ENCODE measurements at places on chromosomes 2 and 18.
A peak's percentile ranks its signal among the peaks of the same experiment; 100 is the strongest.

DNA sequence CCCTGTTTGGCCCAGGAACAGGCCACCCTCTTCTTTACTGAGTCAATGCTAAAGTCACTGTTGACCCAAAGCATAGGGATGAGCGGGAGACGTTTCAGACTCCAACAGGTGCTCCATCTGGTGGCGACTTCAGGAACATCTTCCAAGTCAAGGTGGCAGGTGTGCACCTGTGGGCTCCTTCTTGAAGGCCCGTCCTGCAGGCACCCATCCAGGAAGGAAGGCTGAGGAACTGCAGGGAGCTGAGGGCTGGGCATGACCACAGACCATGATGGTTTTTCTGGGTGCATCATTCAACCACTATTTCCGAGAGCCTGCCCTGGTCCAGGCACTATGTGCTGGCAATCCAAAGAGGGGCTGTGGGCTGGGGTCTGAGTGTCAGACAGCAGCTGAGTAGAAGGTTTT, 142.8 kb downstream of the NDUFA10 start:
- peak; percentile 13 for DNase-seq

- DNase-seq, result no peak
Observed at GRCh38 chr2:31555967-31556706, 24.6 kb downstream of the SRD5A2 start.

- DNase-seq, result no peak
Observed at GRCh38 chr2:64463781-64464180, 9.8 kb downstream of the LGALSL start.

- DNase-seq, result no peak
Observed at GRCh38 chr2:156883804-156884203, 373.7 kb upstream of the GALNT5 start.

DNA sequence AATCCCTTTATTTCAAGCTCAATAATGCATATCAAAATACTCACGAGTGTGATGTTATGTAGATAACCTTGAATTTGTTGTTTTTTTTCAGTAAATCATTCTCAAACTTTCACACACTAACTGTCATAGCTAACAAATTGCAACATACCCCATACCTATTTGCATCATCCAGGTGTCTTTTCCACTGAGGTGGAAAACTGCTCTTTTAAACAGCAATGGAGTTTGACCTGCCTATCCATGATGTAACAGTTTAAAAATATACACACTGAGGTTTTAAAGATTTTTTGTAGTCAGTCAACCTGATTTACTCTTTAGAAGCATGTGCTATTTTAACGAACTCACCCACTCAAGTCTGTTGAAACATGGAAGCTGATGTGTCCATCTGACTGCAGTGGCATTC, 298.7 kb downstream of the RND3 start:
- no peak for DNase-seq

DNA sequence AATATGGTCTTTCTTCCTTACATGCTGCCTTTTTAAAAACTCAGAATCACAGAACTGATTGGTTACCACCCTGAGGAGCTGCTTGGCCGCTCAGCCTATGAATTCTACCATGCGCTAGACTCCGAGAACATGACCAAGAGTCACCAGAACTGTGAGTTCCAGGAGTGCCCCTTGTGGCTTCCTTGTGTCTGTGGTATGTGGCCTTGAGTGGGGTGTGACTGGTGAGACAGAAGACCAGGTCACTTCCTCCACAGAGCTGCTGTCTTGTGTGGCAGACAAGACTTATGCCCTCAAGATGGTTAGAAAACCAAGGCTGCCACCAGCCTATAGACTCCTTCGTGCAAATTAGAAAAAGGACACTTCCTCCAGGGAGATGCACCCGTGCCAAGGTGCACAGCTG, 72.6 kb downstream of the EPAS1 start:
- no peak for DNase-seq

DNA sequence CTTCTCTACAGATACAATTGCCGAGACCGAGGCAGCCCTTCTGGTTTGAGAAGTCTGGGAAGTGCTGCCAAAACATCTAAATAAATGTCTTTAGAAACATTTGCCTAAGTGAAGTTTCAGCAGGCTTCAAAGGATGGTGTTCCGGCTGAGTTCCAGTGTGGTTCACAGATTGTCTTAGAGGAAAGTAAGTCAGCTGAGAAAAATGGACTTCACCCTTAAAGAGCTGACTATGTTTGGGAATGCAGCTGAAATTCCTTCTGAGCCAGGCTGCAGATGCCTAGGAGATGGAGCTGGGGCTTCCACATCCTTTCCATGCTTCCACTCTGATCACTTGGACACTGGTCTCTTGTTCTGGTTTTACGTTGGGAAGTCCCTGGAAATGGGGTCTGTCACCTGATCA, 83.6 kb downstream of the FHOD3 start:
- DNase-seq, result no peak

- DNase-seq, result no peak
Observed at GRCh38 chr2:101762451-101763171, 65.1 kb downstream of the MAP4K4 start.

- DNase-seq, result no peak
Observed at GRCh38 chr2:46540496-46541331, 61.3 kb downstream of the TMEM247 start.

DNA sequence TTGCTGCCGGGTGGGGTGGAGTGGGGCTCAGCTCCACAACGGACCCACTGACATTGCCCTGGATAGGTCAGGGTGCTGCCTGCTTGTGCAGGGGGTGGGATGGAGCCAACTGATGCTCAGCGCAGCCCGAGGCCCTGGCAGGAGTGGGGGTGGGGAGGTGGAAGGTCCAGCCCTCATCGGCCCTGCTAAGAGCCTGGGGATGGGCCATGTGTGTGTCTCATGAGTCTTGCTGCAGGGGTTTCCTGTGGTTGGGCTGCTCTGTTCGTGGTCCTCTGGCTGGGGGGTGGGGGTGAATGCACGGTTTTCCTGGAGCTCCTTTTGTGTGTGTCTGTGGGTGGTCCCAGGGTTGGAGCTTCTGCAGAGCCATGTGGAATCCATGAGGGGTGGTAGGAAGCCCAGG, 39.4 kb upstream of the GALR1 start:
- no peak for DNase-seq

DNA sequence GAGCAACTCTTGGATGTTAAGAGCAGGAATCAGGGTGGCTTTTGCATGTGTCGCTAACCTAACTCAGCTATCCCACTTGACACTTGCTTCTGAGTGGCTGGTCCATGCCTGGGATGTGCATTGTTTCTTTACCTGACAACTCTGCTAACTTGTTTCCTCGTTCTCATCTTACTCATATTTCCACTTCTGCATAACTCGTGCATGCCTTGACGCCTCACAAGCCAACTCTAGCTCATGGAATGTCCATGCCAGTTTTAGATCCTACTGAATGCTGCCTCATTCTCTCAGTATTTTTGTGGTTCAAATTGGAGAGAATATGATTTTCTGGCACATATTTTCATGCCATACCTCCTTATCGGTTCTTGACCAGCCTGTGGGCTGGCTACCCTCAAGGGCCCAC, 52.5 kb downstream of the CDCA7 start:
- DNase-seq, result no peak

DNA sequence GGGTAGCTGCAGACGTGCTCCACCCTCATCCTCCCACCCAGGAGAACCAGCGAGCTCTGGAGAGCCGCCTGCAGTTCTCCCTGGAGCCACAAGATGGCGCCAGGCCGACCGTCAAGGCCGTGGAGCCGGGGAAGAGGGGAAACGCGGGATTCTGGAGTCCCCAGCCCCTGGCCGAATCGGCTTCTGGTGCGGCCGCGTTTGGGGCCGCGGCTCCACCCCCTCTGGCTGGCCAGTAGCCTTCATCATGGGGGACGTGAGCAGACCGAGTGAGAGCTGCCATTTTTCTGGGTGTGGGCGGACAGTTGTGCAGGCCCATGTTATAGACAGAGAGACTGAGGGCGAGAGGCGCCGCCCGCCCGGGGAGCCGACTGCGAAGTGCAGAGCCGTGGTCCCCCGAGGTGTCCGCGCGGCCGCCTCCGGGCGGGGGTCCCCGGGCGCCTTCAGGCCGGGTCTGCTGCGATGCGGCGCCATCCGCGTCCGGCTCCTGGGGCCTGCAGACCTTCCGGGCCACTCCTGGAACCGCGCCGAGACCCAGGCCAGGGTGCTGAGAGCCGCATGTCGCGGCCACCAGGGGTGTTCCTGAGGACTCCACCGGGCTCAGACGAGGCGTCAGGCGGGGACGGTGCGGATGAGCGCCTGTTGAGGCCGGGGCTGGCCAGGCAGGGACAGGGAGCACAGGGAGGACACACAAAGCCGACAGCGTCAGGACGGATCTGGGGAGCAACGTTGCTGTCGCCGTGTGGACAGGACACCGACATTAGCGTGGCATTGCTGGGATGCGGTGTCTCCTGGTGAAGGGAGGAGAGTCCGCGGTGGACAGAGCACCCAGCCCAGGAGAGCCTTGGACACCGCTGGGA, 418.2 kb upstream of the HS6ST1 start:
- no peak for DNase-seq

- DNase-seq, result no peak
Observed at GRCh38 chr18:4831791-4832375, 365.2 kb downstream of the AKAIN1 start.

DNA sequence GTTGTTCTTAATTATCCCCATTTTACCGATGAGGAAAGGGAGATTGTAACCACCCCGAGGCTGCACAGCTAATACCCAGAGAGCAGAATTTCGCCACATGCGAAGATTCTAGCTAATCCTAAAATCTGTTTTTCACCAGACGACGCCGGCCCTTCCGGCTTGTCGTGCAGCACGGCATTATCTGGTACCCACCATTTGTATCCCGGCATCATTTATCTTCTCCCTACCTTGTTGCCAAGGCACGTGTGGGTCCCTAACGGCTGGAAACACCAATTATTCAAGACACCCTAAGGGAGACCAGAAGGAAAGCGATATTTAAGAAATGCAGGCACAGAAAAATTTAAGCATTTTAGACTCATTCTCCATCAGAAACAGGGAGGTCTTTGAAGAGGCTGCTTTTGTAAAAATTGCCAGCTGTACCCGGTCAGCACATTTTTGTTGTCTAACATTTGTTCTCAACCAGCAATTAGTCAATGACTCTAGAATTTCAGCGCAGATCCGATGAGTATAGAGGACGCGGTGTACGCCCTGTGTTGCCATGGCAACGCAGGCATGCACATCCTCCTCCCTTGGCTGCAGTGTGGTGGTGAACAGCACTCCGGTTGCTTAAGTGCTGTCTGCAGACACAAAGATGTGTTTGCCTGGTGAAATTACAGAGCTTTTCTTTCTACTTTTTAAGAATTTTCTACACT, 111.6 kb downstream of the AGAP1 start:
- no peak for DNase-seq

- DNase-seq, result no peak
Observed at GRCh38 chr2:213551526-213551925, 267.3 kb downstream of the SPAG16 start.

DNA sequence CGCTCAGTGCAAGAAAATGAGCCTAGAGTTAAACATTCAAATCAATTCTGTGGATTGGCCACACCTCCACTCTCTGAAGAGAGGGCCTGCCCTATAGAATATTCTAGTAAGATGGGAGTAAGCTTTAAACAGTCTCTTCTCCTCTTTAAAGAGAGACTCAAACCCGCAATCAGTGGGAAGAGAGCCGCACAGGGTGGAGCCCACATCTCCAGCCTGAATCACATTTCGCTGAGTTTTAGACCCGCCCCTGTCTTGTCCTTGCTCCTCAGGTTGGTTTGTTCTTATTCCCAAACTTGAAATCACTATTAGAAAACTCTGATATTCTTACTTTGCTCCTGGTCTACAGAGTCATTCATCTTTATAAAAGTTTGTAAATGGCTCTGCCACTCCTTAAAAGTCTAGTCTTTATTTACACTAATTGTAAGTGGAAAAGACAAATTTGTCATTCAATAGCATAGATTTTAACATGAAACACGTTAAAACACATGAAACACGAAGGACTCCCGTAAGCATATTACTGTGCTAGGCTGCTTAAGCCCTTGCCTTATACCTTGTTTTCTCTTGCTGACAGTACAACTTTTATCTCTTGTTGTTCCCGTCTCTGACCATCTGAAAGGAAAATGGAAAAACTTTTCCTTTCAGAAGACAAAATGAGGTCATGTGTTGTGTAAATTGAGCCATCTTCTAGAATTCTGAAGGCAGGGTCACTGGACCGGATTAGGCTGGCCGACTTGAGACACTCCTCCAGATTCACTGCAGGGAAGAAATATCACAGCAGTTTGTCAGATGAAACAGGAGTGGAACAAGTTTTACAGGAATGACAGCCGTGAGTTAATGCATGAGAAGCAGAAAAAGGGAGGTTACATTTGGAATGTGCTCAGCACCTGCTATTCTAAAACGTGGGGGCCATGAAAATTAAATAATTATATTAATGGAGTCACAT, 5.6 kb downstream of the DSC1 start:
- no peak for DNase-seq

GRCh38 chr2:205903549-205904129, 182.3 kb downstream of the INO80D start:
- DNase-seq, result no peak

- DNase-seq, result no peak
Observed at GRCh38 chr2:30230497-30231211, 680 bp upstream of the LBH start.

- no peak for DNase-seq
Observed at GRCh38 chr2:125169022-125169763, 1144.1 kb downstream of the CNTNAP5 start.

DNA sequence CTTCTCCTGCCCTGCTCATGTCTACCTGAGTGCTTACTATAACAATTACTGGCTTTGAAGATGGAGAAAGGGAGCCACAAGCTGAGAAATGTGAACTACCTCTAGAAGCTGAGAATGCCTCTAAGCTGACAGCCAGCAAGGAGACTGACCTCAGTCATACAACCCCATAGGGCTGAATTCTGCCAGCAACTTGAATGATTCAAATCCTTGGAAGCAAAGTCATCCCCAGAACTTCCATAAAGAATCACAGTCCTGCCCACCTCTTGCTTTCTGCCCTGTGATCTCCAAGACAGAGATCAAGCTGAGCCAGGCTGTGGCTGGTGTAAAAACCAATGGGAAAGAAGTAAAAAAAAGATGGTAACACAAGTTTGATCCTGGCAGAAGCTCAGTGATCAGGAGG, 288.2 kb upstream of the SPHKAP start:
- no peak for DNase-seq

GRCh38 chr2:118853651-118854291, 6.3 kb upstream of the EN1 start:
- no peak for DNase-seq

DNA sequence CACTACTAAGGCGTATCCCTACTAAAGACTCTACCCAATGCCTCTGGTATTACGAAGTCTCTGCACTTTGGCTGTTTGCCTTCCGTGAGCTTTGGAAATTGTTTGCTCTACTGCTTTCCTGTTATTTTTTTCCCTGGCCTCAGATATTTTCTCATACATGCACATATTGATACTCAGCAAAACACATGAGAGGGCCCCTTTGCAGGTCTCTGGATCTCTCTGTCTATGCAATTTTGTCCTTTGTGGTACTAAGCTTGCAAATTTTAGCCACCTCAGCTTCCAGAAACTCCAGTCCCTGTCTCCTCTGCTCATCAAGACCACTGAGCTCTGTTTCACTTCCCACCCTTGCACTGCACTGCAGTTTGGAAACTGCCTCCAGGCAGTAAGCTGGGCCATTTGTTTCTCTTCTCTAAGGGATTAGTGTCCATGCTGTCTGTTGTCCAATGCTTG, 46.6 kb downstream of the TAF1B start:
- DNase-seq, result no peak

All from esophagus squamous epithelium (tissue), 5 donors.